ENCODE measurements at places on chromosomes 7 and 10.
A peak's percentile ranks its signal among the peaks of the same experiment; 100 is the strongest.

GRCh38 chr10:44898665-44899064 lies 12.5 kb upstream of the TMEM72 start:
- no peak for DNase-seq

DNA sequence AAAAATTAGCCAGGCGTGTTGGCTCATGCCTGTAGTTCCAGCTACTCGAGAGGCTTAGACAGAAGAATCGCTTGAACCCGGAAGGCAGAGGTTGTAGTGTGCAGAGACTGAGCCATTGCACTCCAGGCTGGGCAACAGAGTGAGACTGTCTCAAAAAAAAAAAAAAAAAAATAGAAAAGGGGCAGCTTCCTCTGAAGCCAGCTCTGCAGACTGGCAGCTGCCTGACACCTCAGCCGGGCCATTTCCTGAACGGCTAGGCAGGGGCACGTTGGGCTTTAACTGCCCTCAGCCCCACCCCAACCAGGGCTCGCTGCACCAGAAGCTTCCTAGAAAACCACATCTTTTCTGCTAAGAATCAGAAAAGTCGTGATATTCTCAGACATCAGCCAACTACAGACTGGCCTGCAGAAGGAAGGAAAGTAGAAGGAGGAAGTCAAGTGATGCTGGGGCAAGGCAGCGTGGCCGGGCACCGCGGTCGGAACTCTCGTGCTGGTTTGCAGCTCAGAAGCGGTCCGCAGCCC lies 38.0 kb downstream of the PRKAG2 start:
- DNase-seq = peak; percentile 72

GRCh38 chr7:11620406-11621253 lies 211.4 kb downstream of the THSD7A start:
- DNase-seq = no peak

DNA sequence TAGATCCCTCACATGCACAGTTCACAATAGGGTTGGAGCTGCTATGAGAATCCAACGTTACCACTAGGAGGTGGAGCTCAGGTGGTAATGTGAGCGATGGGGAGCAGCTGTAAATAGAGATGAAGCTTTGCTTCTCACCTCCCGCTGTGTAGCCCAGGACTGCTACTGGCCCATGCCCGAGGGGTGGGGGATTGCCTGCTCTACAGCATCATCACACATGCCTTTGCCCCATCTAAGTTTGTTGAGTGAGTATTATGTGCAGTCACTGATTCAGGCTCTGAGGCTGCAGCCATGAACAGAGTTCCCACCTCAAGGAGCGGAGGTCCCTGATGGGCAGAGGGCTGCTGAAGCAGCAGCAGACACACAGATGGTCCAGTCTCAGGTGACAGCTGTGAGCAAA lies 94.1 kb downstream of the CHST15 start:
- no peak for DNase-seq

- DNase-seq = no peak
Observed at GRCh38 chr10:120457431-120458172, 575 bp downstream of the PLPP4 start.

GRCh38 chr7:40330408-40330807 lies 195.6 kb downstream of the SUGCT start:
- DNase-seq = no peak

DNA sequence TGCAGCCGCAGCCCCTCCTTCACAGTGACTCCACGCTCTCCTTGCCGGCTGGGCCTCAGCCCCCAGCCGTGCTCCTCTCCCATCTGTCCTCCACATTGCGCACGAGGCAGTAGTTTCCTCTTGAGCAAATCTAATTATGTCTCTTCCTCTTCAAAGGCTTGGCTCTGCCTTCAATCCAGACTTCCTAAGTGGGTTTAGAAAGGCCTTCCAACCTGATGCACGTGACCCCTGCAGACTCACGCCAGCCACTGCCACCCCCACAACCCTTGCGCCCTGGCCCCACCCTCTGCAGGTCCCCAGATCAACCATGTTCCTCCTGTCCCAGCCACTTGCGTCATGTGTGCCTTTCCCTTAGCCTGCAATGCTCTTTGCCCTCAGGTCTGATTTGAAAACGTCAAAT lies 75.0 kb upstream of the ADAM12 start:
- no peak for DNase-seq

- no peak for DNase-seq
Observed at GRCh38 chr10:21039721-21040120, 142.6 kb upstream of the NEBL start.

DNA sequence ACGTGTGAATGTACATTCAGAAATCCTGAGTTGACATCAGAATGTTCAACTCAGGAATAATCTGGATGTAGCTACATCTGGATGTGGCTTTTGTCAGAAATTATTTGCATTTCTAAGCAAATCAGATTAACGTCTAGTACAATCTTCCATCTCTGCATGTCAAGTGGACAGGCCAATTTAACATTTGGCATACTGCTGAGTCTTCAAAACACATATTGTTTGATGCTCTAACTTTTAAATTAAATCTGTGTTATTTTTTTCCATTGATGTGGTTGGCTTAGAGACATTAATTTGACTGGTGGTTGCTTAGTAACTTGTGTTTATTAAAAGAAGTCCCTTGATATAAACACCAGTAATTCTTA lies 3.4 kb downstream of the STAMBPL1 start:
- no peak for DNase-seq

GRCh38 chr7:16417906-16418305 lies 3.4 kb downstream of the CRPPA start:
- peak; percentile 8 for DNase-seq

- no peak for DNase-seq
Observed at GRCh38 chr7:2040893-2041270, 191.9 kb downstream of the MAD1L1 start.

DNA sequence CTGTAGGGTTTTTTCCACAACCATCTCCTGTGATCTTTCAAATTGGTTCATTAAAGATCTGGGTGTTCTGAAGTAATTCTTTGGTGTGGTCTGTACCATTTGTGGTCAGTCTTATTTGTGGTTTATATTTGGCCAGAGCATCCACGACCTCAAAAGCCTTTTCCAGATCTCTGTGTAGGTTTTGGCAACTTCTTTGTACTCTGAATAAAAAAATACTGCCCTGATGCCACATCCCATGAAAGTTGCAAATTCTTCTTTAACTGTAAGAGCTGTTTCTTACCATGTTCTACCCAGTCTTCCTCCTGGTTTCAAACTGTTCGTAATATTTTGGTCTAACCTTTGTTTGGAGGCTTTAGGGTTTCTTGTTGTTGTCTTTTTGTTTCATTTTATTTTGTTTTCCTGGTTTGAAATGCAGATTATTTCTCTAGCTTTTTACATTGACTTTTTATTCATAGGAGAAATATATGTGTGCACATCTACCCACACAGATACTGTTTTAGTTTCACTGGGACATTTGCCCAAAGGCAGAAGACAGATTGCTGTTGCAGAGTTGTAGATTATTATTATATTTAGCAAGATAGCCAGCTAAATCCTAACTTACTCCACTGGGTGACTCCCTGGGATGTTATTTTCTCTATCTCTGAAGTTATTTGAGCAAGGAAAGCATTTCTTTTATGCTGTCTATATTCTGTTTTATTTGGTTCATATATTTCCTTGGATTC lies 123.2 kb upstream of the SAMD8 start:
- no peak for DNase-seq

DNA sequence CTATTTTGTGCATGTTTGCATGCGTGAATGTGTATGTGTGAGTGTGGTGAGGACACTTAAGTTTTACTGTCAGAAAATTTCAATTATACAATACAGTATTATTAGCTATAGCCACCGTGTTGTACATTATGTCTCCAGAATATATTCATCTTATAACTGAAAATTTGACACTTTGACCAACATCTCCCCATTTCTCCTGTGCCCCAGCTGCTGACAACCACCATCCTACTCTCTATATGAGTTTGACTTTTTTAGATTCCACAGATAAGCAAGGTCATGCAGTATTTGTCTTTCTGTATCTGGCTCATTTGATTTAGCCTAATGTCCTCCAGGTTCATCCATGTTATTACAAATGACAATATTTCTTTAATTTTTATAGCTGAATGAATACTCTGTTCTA lies 195.0 kb downstream of the GPR37 start:
- DNase-seq = no peak

- DNase-seq = no peak
Observed at GRCh38 chr10:44908066-44908749, 2.9 kb upstream of the TMEM72 start.

DNA sequence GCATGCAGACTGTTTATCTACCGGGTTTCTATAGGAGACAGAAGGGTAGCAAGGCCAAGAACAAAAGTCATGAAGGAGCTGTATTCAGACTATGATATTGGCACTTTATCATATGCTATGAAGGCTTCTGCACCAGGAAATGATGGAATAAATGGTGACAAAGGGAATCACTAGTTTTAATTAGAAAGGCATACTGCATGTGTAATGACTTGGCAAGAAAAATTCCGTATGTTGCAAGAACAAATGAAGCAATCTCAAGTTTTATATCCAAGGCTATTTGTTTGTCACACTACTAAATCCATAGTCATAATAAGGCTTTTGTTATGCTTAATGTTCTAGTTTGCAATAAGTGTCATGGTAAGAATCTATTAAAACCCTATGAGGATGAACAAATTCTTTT lies 230.9 kb downstream of the ZEB1 start:
- DNase-seq = no peak

- DNase-seq = no peak
Observed at GRCh38 chr10:15453926-15454325, 82.8 kb upstream of the FAM171A1 start.

DNA sequence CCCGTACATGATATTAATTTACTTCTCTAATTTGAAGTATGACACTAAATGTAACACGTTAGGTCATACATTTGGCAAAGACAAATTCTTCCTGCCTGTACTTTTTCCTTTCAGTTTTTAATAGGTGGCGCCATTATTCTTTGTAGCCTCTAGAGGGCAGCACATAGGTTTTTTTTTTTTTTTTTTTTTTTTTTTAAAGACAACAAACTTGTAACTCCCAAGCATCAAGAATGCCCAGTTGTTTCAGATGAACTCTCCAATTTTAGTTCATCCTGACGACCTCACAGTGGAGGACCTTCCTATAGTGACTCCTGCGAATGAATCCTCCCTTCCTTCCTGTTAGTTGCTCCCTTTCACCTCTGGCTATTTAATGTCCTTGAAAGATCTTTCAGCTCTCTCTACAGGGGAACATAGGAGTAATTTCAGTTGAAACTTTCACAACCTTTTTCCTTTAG lies 139.3 kb upstream of the HDAC9 start:
- peak; percentile 50 for DNase-seq

DNA sequence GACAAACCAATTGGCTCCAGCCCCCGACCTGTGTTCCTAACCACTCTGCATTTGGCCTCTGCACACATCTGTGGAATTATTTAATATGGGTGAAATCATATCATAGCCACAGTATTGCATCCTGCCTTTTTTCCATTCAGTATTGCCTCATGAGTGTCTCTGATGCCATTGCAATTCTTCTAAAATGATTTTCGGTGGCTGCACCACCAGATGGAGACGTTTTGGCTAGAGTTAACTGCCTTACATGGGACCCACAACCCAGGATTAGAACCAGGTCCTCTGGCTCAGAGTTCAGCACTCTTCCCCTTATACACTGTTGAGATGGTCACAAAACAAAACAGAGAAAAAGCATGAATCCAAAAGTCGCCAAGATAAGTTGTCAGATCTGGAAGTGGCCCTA lies 180.8 kb downstream of the EMX2 start:
- no peak for DNase-seq

- DNase-seq = no peak
Observed at GRCh38 chr7:18580950-18581349, 85.4 kb downstream of the HDAC9 start.

- no peak for DNase-seq
Observed at GRCh38 chr7:134799377-134799776, 19.9 kb downstream of the CALD1 start.

DNA sequence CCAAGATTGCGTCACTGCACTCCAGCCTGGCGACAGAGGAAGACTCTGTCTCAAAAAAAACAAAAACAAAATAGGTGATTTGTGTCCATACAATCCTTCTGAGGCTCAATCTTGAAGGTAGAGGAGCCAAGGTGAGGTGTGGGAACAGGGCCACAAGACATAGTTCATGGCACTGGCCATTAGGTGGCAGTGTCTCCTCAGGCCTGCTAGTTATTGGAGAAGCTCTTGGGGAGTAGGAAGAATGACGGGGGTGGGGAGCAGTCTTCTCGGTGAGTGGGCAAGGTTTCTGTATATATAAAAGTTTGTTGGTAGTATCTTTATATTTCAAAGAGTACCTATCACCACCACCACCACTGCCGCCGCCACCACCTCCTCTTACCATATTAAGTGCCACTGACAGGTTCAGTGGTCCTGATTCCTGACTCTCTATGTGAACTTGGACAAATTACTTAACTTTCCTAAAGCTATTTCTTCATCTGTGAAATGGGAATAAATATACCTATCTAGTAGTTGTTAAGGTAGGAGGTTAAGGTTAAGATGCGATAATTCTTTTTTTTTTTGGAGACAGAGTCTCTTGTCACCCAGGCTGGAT lies 24.0 kb downstream of the CCSER2 start:
- DNase-seq = peak; percentile 21

DNA sequence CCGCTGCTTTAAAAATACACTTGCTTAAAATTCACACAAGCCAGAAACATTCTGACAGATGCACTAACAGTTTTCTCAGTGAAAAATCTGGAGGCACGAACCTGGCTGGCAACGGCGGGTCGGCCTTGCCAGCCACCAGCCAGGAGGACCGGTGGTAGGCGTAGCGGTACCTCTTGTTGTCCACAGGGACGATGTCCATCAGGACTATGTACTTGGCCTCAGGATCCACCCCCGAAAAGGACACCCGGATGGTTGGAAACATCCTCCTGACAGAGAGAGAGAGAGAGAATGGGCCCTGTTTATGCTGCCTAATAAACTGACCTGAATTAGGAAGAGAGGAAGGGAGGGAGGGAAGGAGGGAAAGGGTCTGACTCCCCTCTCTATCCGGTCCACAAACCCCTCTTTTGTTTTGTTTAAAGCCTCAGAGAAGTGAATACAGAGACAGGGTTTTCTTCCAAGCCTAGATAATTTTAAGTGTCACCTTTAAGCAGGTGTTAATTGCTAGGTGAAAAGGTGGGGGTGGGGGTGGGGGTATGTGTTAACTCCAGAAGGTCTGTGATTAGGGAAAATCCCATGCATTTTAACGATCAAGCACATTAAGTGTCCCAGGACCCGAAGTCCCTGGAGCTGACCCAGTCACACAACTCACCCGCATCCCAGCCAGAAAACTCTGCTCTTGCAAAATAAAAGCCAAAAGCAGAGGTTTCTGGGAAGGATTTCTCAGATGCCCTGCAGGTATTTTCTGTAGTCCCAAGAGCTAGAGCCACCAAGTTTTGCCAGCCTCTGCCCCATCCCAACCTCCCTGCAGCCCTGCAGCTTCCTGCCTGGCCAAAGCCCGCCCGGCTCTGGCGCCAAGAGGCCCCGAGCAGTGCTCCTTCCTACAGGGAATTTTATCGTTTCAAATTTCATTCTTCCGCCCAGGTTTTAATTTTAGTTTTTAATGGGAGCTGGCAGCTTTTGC lies 5.0 kb downstream of the TBX20 start:
- DNase-seq = no peak

GRCh38 chr7:29113384-29114102 lies 32.8 kb downstream of the CPVL start:
- DNase-seq = no peak

- DNase-seq = no peak
Observed at GRCh38 chr7:171364-171904, 20.9 kb upstream of the FAM20C start.

GRCh38 chr10:84783386-84783785 lies 455.0 kb downstream of the CCSER2 start:
- no peak for DNase-seq

GRCh38 chr7:114930829-114931655 lies 9.1 kb downstream of the MDFIC start:
- DNase-seq = peak; percentile 52

GRCh38 chr7:115019882-115020605 lies 98.2 kb downstream of the MDFIC start:
- no peak for DNase-seq

GRCh38 chr7:40640566-40640965 lies 505.8 kb downstream of the SUGCT start:
- DNase-seq = no peak
